Activated CD4-positive, CD25-positive, alpha-beta regulatory T cell (primary cell): ENCODE measurements at places on chromosomes 3 and 15.

DNA sequence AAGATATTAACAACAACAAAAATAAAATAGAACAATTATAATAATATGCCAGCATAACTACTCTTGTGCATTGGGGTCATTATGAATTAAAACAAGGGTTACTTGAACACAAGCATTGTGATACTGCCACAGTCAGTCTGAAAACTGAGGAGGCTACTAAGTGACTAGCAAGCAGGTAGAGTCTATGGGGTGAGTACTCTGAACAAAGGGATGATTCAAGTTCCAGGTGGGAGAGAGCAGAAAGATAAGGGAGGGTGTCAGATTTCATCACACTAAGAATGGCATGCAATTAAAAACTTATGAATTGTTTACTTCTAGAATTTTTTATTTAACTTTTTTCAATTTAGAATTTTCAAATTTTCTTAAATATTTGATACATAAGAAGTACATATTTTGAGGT, 754.4 kb upstream of the GOLIM4 start:
- no peak for DNase-seq

- DNase-seq, result no peak
Observed at GRCh38 chr3:61562721-61563312, 1.4 kb downstream of the PTPRG start.

DNA sequence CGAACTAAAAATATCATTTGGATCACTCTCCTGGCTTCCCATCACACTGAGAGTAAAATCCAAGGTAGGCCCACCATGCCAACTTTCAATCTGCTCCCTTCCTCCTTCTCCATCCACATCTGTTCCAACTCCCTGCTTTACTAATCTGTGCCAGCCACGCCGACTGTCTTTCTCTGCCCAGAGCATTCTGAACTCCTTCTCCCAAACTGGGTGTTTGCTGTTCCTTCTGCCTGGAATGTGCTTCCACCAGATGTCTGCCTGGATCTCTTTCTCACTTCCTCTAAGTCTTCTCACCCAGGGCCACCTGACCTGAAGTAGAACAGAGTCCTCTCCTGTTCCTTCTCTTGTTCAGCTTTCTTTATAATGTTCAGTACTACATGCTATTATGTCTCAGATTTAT, 5.6 kb upstream of the ARL8B start:
- DNase-seq, result no peak

GRCh38 chr15:99720533-99720932, 12.7 kb downstream of the LYSMD4 start:
- no peak for DNase-seq

- no peak for DNase-seq
Observed at GRCh38 chr3:194395778-194396538, 3.1 kb downstream of the GP5 start.

DNA sequence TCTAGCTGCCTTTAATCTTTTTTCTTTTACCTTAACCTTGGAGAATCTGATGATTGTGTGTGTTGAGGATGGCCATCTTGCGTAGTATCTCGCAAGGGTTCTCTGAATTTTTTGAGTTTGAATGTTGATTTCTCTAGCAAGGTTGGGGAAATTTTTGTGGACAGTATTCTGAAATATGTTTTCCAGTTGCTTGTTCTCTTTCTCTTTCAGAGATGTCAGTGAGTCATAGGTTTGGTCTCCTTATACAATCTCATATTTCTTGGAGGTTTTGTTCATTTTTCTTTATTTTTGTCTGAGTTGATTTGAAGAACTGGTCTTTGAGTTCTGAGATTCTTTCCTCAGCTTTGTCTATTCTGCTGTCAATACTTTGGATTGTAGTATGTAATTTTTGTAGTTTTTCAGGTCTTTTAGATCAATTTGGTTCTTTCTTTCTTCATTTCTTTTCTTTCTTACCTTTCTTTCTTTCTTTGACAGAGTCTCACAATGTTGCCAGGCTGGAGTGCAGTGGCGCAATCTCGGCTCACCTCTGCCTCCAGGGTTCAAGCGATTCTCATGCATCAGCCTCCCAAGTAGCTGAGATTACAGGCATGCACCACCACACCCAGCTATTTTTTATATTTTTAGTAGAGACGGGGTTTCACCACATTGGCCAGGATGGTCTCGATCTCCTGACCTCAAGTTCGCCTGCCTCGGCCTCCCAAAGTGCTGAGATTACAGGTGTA, 366.4 kb upstream of the RASGRP1 start:
- DNase-seq, result no peak

DNA sequence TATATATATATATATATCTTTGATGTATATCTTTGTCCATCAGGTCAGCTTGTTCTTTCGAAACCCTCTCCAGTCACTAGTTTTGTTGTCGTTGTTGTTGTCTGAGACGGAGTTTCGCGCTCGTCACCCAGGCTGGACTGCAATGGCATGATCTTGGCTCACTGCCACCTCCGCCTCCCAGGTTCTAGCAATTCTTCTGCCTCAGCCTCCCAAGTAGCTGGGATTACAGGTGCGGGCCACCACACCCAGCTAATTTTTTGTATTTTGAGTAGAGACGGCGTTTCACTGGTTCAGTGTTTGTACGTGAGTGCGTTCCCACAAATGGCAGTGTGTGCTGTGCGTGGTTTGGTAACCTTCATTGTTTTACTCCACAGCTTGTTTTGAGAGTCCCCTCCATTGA, 51.7 kb downstream of the ZDHHC19 start:
- DNase-seq, result no peak

DNA sequence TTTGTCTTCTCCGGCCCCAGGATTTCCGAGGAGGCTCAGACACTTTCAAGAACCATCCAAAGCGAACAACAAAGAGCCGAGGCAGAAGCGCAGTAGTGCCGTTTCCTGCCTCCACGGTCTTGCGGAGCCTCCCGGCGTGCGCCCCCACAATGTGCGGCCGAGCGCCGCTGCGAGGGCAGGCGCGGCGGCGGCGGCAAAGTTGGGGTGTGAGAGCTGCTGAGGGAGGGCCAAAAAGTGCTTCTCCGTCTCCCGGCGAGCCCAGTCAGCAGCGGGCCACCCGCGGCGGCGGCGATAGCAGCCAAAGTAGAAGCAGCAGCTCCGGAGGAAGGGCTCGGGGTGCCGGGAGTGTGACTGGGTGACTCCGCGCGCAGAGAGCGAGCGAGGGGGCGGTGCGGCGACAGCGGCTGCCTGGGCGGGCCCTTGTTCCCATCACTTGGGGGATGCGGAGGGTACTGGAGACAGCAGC, 749.1 kb downstream of the ROBO1 start:
- no peak for DNase-seq

- DNase-seq, result no peak
Observed at GRCh38 chr3:122421101-122421500, 5.2 kb upstream of the WDR5B start.

DNA sequence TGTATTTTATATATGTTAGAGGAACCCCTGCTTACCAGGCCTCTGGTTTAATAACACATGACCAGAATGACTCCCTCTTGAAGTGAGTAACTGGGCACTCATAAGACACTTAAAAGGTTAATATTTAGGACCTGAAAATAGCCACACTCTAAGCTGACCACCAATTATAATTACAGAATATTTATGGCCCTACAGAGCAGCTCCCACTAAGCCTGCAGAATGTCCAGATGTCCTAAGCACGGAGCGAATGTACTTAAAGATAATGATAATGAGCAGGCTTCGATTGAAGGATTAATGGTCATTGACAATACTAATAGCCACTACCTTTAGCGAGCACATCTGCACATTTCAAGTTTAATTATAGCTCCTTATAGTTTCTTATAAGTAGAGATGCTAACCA, 22.8 kb upstream of the KCTD6 start:
- DNase-seq, result no peak

DNA sequence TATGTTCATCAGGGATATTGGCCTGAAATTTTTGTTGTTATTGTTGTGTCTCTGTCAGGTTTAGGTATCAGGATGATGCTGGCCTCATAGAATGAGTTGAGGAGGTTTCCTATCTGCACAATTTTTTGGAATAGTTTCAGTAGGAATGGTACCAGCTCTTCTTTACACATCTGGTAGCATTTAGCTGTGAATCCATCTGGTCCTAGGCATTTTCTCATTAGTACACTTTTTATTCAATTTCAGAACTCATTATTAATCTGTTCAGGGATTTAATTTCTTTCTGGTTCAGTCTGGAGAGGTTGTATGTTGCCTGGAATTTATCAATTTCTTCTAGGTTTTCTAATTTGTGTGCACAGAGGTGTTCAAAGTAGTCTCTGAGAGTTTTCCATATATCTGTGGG, 57.0 kb downstream of the STRIT1 start:
- no peak for DNase-seq
